ENCODE measurements at places on chromosomes 1 and 21.
A peak's percentile ranks its signal among the peaks of the same experiment; 100 is the strongest.

DNA sequence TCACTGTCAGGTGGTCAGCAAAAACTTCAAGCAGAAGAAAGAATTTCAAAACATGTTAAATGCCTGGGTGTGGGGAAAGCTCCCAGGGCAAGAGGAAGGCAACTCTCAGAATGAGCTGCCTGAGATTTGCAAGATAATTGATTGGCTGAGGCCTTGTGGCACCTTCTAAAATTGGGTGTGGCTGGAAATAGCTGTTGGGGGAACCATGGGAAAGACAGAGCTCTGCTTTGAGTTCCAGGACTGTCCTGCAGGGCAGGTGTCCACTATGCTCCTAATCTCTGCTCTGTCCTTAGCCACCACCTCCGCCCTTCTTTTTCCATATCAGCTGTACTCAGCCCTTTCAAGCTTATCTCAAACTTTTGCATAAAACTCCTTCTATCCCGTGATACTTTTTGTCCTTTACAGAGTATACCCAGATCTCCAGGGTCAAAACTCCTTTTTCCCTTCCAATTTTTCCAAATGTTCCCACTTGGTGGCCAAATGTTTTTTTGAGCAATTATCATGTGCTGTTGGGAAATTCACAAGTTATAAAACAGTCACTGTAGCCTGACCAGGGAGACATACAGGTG, 23.8 kb upstream of the PPP2R5A start:
- DNase-seq: no peak

- no peak for DNase-seq
These were observed 1.6 kb upstream of the PLEKHA6 start for GRCh38 chr1:204361341-204361771.

GRCh38 chr1:50986653-50987052, 16.6 kb downstream of the CDKN2C start:
- no peak for DNase-seq

GRCh38 chr1:224198572-224198971, 15.5 kb downstream of the DEGS1 start:
- DNase-seq: no peak

GRCh38 chr1:157380523-157380922, 171.8 kb downstream of the FCRL5 start:
- no peak for DNase-seq

GRCh38 chr21:44714905-44715304, 3.5 kb upstream of the TSPEAR start:
- no peak for DNase-seq

GRCh38 chr1:151864411-151864810, 10.9 kb upstream of the THEM5 start:
- no peak for DNase-seq

- no peak for DNase-seq
These were observed 36.8 kb upstream of the PKN2 start for GRCh38 chr1:88647249-88647645.

- no peak for DNase-seq
These were observed 2.7 kb downstream of the MEF2D start for GRCh38 chr1:156497743-156498431.

DNA sequence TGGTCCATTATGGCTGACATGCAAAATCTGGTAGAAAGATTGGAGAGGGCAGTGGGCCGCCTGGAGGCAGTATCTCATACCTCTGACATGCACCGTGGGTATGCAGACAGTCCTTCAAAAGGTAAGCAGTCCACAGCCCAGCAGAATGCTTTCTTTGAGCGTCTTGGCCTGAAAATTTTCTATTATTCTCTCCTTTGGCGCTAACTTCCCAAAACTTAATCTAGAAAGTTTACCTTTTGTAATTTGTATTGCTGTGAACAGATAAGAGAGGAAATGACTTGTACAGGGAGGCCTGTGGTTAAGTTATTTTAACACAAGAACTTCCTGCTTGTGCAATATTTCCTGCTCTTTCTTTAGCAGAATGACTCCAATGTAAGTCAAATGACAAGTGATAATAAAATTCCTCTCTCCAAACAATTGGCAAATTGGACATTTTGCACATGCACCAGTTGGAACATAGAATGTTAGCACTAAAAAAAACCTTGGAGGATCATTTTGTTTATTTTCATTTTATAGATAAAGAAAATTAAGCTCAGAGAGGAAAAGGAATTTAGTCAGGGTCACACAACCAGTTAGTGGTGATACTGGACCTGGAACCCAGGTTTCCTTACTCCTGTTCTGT, 18.9 kb downstream of the CAP1 start:
- DNase-seq: peak; percentile 38

GRCh38 chr1:155218854-155219591, 10.5 kb downstream of the MTX1 start:
- DNase-seq: peak; percentile 45
